ENCODE measurements at places on chromosomes 5 and 9.

DNA sequence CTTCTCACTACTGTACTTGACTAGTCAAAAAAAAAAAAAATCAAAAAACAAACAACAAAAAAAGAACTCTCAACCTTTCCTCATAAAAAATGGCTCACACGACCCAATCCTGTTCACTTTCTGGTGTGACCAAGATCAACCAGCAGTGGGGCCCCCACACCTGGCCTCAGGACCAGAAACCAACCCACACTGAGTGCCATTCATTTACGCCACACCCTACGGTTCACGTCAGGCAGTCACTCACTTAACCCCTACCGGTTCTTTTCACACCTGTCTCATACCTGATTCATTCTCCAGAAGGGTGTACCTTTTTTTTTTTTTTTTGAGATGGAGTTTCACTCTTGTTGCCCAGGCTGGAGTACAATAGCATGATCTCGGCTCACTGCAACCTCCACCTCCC is 5.7 kb downstream of the SUSD1 start:
- DNase-seq: no peak

- no peak for DNase-seq
Observed at GRCh38 chr5:60826653-60827052, 17.4 kb downstream of the ELOVL7 start.

- DNase-seq: no peak
Observed at GRCh38 chr9:125816321-125816720, 69.1 kb downstream of the PBX3 start.

- no peak for DNase-seq
Observed at GRCh38 chr5:138226910-138227309, 13.8 kb upstream of the CDC23 start.

Data from right renal pelvis (tissue), 4 donors.